Activated naive CD4-positive, alpha-beta T cell treated with anti-CD3 and anti-CD28 coated beads for 36 hours (primary cell): ENCODE measurements at places on chromosomes 12 and 14. TPM values are rescaled to one million over a fixed set of nuclear protein-coding genes. Genes with fewer than 3 reads are reported as not detected.

Gene CEBPE
- total RNA-seq, result 0.37 TPM

Gene DAO
- not detected for total RNA-seq

Gene CAPS2
- total RNA-seq, result 2.5 TPM

Gene CCDC38
- not detected for total RNA-seq

Gene CMKLR1
- total RNA-seq, result not detected

Gene BIN2
- total RNA-seq, result 32.9 TPM

Gene MAP1LC3B2
- 1.2 TPM for total RNA-seq

Gene RPL10L
- not detected for total RNA-seq

Gene VWF
- not detected for total RNA-seq

Gene VRTN
- not detected for total RNA-seq

Gene KCNC2
- not detected for total RNA-seq

Gene PRIM1
- 74.9 TPM for total RNA-seq

Gene TPPP2
- not detected for total RNA-seq

DNA sequence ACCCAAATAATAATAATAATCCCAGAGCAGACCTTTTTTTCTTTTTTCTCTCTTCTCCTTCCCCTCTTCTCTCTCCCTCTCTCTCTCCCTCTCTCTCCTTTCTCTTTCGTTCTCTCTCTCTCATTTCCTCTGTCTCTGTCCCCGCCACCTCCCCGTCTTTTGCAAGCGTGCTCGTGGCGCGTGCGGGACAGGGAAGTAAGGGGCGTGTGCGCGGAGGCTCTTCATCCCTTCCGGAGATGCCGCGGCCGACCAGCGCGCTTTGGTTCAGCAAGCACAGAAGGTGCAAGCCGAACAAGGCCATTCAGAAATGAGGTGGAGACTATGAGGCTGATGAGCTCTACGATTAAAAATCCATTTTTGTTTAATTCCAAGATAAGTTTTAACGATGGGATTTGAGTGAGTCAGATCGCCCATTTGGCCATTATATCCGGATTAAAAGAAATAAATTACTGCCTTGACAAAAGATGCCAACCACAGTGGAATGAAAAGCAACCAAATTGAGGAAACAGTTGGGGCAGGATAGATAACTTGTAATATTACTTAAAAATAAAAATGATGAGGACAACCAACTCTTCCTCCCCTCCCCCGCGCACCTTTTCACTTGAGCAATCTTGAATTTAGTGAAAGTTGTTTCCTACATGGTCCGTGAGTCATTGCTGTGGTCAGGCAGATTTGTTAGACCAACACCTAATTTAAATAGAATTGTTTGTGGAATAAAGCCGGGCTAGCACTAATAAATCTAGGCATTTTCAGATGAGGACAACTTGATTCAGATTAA is 1.2 kb upstream of the AMIGO2 start:
- DNase-seq, result peak; percentile 79

- DNase-seq, result no peak
Measured at GRCh38 chr12:16349131-16349460, 1.7 kb downstream of the MGST1 start.

DNA sequence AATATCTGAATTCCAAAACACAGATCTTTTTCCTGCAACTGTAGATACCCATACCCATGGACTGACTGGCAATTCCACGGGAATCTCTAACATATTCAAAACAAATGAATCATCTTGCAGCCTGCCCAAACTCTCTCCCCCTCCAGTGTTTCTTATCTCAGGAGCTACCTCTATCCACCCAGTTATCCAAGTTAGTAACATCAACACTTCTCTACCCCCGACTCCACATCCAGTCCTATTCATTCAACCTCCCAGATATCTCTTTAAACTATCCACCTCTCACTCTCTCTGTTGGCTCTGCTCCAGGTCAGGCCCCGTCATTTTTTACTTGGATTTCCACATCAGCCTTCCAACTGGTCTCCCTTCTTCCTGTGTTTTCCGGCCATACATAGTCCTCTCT is 6.7 kb upstream of the KCNH5 start:
- DNase-seq, result no peak

- no peak for DNase-seq
Measured at GRCh38 chr14:76250302-76250701, 98.6 kb downstream of the GPATCH2L start.

DNA sequence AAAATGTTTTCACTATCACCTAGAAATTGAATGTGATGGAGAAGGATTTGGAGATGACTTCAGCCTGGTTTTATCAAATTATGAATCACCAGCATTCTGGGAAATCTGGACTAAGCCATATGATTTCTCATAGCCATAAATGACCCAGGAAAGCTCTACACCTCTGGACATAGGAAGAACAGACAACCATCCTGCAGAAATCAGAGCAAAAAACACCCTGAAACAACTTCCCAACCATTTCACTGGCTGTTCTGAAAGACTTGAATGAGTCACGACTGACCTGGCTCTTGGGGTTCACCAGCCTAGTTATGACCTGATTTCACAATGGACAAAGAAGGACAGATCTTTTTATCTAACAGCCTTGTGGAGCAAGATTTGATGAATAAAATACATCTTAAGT is 123.8 kb downstream of the KCNH5 start:
- DNase-seq, result no peak

DNA sequence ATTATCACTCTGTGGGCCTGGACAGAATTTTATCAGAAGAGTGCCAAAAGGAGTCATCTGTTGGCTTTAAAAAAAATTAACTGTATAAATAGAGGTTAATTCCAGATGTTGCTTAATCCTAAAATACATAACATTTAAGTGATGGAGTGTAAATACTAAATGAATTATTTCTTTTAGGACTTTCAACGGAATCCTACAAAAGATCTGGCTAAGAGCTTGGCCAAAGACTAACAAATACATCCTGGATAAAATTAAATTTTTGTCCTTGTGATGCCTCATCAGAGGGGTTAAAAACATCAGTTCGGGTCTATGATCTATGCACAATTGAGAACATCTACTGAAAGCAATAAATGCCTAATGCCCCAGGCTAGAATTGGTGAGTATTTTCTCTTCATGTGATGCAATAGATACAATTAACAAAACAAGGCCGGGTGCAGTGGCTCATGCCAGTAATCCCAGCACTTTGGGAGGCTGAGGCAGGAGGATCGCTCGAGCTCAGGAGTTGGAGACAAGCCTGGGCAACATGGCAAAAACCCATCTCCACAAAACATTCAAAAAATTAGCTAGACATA is 49.8 kb upstream of the RAP1B start:
- no peak for DNase-seq

- DNase-seq, result no peak
Measured at GRCh38 chr12:38327356-38327755, 10.8 kb downstream of the ALG10B start.

- no peak for DNase-seq
Measured at GRCh38 chr12:93541578-93542225, 30.8 kb upstream of the SOCS2 start.

GRCh38 chr12:32549675-32550079 is 129.4 kb upstream of the DNM1L start:
- no peak for DNase-seq

DNA sequence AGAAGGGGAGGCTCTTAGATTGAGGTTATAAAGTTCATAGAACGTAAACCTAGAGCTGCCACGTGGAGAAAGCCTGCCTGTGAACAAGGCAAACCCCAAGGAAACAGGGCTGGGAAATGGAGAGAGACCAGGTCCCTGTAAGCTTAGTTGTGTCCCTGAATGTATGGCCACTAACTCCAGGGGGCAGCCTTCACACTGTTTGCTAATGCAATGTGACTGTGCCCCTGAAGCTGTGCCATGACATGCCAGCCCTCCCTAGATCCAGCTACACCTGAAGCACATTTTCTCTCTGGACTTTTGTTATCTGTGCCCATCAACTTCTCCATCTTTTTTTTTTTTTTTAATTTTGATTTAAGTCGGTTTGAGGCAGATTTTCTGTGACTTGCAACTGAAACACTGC is 60.6 kb upstream of the TMCC3 start:
- DNase-seq, result peak; percentile 57

- no peak for DNase-seq
Measured at GRCh38 chr12:91890742-91891141, 254.9 kb downstream of the BTG1 start.

- no peak for DNase-seq
Measured at GRCh38 chr14:69624136-69624535, 12.7 kb downstream of the SUSD6 start.

GRCh38 chr12:110680032-110680431 is 8.9 kb downstream of the HVCN1 start:
- no peak for DNase-seq

GRCh38 chr12:80807640-80808288 is 91.1 kb downstream of the MYF5 start:
- DNase-seq, result no peak

- no peak for DNase-seq
Measured at GRCh38 chr12:33786532-33786931, 235.8 kb upstream of the ALG10 start.

DNA sequence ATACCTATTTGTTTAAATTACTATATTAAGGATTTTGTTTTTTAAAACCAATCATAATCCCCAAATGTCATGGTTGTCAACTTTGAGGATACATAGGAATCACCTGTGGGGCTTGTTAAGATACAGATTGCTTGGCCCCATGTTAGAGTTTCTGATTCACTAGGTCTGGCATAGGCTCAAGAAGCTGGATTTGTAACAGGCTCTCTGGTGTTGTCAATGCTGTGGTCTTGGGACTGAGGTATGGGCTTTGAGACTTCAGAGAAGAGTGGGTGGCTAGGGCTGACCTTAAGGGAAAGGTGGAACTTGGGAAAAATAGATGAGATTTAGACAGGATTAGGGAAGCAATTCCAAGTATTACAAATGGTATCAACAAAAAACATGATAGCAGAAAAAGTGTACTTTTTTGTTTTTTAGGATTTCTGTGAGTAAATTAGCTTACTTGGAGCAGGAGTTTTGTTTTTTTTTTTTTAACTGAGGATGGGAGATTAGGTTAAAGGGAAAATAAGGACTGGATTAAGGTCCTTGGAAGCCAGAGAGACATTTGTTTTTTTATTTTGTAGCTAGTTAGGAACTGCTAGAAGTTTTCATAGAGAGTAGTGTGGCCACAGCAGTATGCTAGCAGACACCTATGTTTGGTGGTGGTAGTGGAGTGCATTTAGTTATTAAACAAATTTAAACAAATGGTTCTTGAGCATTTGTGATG is 88.6 kb downstream of the RAD51B start:
- no peak for DNase-seq

DNA sequence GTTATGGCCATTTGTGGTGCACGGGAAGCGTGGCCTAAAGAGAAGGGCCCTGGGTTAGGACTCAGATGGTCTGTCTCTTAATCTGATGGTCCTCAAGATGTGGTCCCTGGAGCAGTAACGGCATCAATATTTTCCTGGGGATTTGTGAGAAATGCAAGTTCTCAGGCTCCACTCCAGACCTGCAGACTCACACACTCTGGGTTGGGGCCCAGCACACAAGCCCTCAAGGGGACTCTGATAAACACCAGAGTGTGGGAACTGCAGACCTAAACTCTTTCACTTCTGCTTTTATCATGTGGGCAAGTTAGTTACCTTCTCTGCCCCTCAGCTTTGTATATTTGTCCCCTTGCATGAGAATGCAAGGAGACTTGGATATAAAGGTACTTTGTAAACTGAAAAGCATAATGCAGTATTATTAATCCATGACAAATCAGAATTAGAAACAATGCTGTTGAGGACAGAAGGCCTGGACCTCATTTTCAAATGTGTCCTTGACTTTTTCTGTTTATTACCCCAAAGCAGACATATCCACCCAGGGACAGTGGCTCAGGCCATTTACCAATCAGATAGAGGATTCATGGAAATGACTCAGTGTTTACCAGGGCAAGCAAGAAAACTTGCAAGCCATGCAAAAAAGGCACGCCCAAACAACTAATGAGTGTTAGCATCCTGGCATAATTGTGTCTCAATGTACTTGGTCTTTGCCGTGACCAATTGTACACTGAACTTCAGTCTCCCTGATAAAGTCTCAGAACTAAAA is 157.0 kb downstream of the ASCL1 start:
- no peak for DNase-seq

- DNase-seq, result no peak
Measured at GRCh38 chr14:56137453-56137807, 19.2 kb downstream of the PELI2 start.

DNA sequence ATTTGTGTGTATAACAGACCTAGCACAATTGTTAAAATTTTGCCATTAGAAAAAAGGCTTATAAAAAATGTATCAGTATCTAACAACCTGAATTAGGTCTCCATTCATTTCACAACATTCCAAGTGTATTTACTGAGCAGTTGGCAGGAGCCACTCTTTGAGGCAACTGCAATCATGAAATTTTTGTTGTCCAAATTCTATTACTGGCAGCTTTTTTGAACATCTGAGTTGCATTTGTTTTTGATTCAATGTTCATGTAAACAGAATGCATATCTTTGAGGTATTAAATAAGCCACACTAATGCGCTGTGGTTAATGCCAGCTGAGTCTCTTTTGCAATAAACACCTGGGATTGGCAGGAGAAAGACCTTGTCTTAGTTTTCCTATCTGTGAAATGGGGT is 8.7 kb downstream of the KITLG start:
- no peak for DNase-seq

DNA sequence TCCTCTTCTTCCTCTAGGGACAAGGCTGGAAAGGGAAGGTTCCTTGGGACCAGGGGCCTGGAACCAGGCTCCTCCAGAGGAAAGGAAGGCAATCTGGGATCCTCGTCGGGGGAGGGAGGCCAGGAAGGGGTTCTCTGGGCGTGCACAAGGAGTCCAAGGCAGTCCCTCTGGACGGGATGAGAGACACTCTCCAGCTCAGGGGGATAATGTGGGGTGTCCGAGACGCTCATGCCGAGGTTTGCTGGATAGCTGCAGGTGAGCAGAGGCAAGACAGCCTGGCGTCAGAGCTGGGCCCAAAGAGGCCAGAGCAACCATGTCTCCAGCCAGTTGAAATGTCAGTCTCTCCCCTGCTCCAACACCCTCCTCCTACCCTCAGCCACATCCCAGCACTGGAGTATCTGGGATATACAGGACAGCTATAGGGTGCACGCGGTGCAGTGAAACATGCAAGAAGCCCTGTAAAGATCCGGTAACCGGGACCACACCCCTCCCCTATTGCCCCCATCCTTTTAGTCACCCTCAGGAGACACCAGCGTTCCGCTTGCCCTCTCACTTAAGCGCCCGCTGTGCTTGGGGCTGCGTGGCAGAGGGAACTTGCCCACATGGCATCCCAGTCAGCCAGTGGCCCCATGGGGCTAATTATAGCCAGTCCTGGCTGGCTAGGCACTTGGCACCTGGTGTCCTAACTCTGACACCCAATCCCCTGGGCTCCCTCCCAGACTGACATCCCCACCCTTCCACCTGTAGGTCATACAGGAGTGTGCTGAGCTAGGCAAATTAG is at the start of gene KLHL33:
TSS of gene KLHL33 (minus strand) at position 585 of the 781 bp plus-strand sequence. CDS start at position 230, 355 bp downstream.
- no peak for DNase-seq

GRCh38 chr14:68631394-68632053 is 161.3 kb downstream of the ZFP36L1 start:
- no peak for DNase-seq
